ENCODE measurements at places on chromosomes 5 and 9. TPM values are rescaled to one million over a fixed set of nuclear protein-coding genes. Genes with fewer than 3 reads are reported as not detected.
A peak's percentile ranks its signal among the peaks of the same experiment; 100 is the strongest.

DNA sequence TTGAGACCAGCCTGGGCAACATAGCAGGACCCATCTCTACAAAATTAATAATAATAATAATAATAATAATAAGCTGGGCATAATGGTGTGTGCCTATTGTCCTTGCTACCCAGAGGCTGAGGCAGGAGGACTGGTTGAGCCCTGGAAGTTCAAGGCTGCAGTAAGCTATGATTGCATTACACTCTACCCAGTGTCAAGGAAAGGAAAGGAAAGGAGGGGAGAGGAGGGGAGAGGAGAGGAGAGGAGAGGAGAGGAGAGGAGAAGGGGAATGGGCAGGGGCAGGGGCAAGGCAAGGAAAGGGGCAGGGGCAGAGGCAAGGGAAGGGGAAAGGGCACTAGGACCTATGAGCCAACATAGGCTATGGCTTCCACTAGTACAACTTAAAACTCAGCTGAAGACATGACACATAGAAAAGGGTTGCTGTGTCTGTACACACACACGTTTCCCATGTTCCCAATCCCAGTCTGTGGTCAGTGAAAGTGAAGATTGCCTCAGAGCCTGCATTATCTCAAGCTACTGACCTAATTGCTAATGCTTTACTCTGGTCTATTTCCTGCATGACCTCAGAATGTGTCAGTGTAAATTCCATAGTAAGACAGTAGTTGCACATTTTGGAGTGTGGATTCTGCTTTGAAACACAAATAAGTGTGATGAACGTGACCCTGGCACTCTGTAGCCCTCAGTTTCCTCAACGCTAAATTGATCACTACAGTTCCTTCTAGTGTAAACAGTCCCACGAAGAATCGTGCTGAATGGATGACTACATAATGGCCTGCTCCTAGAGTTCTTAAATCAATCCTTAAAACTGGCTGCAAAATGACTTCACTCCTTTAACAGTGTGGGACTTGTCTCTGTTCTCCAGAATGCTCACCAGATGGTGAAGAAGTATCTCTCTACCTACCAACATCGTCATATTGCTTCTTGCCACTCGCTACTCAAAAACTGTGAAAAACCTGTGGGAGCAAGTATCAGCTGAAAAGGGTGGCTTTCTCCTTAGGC is 497.0 kb downstream of the RAB3C start:
- no peaks in the 10 kb centered on the region for H3K27me3 ChIP-seq
- H3K27ac ChIP-seq = no peak overlapping the region
- H3K36me3 ChIP-seq = no peaks in the 10 kb centered on the region
- no peaks in the 10 kb centered on the region for H3K4me1 ChIP-seq

DNA sequence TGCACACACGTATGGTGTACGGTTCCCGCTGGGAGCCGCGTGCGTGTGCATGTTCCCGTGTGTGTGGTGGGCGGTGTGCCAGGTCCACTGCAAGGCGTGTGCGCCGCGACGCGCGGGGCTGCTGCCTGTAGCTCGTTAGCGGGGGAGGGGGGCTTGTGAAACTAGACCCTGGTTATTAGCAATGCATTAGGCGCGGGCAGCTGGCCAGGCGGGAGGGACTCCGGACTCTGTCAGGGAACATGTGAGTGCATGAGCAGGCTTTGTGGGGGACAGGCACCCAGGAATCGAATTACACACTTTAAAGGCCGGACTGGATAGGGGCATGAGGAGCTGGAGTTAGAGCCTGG is 32.2 kb upstream of the ENHO start:
- DNase-seq = no peak
- peaks cover 11% of the 10 kb centered on the region for H3K27me3 ChIP-seq
- peaks cover 12% of the 10 kb centered on the region for H3K4me1 ChIP-seq

DNA sequence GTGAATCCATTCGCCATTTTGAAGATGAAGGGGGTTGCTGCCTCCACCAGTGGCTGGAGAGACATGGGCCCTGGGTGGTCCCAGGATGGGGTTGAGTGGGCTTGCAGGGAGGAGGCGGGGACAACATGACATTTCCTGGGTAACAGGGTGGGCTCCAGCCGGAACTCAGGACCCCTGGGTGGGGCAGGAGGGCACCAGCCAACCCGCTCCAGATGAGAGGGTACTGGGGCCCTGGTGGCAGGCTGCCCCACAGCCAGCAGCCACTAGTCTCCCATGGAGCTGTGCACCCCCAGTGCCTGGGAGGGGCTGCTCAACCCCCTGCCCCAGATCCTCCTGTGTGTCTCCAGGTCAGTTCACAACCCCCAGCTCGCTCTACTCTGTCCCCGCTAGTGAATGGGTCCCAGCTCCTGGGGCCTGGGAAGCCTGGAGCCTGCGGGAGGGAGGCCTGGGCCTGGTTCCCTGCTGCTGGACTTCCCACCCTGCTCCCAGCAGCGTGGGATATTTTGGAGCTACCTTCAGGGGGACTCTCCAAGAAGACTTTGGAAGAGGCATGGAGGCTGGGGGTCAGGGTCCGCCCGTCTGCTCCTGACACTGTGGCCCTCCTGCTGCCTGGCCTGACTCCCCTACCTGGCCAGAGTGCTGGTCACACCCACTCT is 55.9 kb downstream of the AHRR start:
- H3K4me1 ChIP-seq = peaks cover 2% of the 10 kb centered on the region
- peaks cover 10% of the 10 kb centered on the region for H3K27me3 ChIP-seq
- H3K36me3 ChIP-seq = peaks cover 4% of the 10 kb centered on the region
- H3K4me3 ChIP-seq = no peak overlapping the region

DNA sequence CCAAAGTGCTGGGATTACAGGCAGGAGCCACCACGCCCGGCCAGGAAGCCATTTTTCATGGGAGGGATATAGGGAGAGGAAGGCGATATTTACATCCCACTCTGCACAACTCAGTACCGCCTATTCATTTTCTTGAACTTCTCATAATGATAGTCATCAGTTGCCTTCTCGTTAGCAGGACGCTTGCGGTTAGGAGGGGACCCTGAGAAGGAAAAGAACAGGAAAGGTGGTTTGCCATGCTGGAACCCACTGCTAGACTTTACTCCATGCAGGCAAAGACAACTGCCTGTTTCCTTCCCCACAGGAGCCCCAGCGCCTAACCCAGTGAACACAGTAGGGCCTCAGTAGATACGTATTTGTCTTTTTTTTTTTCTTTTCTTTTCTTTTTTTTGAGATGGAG is 4.1 kb upstream of the TOR1A start:
- DNase-seq = no peak
- no peak overlapping the region for H3K4me3 ChIP-seq
- no peak overlapping the region for H3K27ac ChIP-seq
- peaks cover 13% of the 10 kb centered on the region for H3K36me3 ChIP-seq
- H3K4me1 ChIP-seq = peaks cover 10% of the 10 kb centered on the region
- H3K27me3 ChIP-seq = peaks cover 3% of the 10 kb centered on the region

DNA sequence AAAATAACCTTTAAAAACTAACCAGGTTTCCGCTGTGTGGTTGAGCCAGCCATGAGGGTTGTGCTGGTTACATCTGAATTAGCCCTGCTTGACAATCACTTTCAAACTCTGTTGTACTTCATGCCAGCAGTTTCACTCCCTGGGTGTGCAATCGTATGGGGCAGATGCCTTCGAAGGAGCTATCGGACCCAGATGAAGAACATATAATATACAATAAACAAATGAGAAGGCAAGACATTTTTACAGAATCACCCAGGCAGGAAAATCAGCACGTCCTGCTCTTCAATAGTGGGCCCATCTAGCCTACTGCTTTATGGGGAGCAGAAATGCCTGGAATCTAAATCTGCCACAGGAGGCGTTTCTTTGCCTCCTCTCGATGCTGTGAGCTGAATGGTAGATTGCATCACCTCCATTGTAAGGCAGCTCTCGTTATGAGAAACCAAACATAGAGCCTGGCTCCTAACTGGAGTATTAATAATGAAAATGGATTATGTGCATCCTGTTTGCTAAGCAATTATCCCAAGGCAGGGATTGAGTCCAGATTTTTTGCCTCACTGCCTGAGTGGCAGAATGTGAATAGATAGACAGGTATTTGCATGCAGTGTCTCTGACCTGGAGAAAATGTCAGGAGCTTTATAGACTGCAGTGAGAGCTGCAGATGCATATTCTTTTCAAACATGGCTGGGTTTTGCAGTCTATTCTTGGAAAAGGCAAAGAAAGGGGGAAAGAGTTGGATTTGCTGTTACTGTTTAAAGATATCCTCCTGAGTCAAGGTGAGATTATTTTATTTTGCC is 143.3 kb upstream of the SMARCA2 start:
- no peaks in the 10 kb centered on the region for H3K36me3 ChIP-seq
- H3K4me3 ChIP-seq = no peak overlapping the region
- no peak overlapping the region for H3K27ac ChIP-seq
- DNase-seq = no peak

DNA sequence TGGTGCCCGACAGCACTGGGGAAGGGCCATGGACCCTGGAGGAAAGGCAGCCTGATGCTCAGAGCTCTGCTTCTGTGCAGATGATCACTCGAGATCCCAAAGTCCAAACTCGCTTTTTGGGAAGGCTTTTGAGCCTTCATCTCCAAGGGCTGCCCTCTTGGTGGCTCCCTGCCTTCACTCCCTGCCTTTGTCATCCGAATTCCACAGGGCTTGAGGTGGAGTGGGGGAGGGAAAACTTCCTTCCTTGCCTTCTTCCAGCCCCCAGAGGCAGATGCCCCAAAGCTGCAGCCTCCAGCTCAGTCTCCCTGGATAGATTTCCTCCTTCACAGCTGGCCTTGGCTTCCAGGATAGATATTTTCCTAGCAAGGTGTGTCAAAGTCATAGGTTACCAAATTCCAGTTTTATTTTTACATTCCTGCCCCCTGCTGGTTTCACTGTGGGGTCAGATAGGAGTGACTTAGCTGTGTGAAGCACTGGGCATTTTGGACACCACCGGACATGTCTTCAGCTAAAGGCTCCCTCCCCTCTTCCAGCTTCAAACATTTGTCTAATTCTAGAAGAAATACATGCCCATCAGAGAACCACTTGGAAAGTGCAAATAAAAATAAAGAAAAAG is 268.2 kb downstream of the HSPA4 start:
- H3K4me3 ChIP-seq = no peak overlapping the region
- H3K4me1 ChIP-seq = peaks cover 13% of the 10 kb centered on the region
- no peak for DNase-seq

GRCh38 chr5:81268521-81269196 is 32.7 kb upstream of the ZCCHC9 start:
- peaks cover 2% of the 10 kb centered on the region for H3K27me3 ChIP-seq
- H3K36me3 ChIP-seq = peaks cover 7% of the 10 kb centered on the region
- no peak overlapping the region for H3K27ac ChIP-seq
- peaks cover 7% of the 10 kb centered on the region for H3K4me1 ChIP-seq

BNC2 gene
- total RNA-seq = 20.1 TPM

DNA sequence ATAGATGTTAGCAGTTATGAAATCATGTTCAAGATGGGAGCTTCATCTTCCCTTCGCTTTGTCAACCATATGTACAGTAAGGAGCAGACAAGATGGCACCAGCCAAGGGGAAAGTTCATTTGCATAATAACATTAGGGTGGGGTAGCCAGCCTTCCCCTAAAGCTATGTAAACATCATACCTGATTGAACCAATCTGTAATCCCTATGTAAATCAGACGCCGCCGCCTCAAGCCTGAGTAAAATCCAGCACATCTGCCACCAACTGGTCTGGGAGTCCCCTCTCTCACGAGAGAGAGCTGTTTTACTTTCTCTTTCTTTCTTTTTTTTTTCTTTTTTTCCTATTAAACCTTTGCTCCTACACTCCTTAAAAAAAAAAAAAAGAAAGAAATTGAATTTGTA is 30.8 kb upstream of the REEP2 start:
- no peak overlapping the region for H3K27ac ChIP-seq
- peaks cover 6% of the 10 kb centered on the region for H3K27me3 ChIP-seq
- DNase-seq = no peak
- peak overlapping the region; percentile 7 for H3K4me3 ChIP-seq
- H3K4me1 ChIP-seq = no peaks in the 10 kb centered on the region

GRCh38 chr5:62029303-62029702 is 276.7 kb upstream of the KIF2A start:
- no peak overlapping the region for H3K27ac ChIP-seq
- no peaks in the 10 kb centered on the region for H3K4me1 ChIP-seq
- peaks cover 3% of the 10 kb centered on the region for H3K36me3 ChIP-seq
- H3K27me3 ChIP-seq = peaks cover 5% of the 10 kb centered on the region

DNA sequence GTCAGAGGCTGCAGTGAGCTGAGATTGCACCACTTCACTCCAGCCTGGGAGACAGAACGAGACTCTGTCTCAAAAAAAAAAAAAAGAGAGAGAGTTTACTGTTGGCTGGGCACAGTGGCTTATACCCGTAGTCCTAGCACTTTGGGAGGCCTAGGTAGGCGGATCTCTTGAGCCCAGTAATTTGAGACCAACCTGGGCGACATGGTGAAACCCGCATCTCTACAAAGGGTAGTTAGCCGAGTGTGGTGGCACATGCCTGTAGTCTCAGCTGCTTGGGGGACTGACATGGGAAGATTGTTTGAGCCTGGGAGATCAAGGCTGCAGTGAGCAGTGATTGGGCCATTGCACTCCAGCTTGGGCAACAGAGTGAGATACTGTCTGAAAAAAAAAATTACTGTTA is 12.6 kb downstream of the HABP4 start:
- H3K27me3 ChIP-seq = no peaks in the 10 kb centered on the region
- peaks cover 7% of the 10 kb centered on the region for H3K36me3 ChIP-seq
- DNase-seq = no peak
- H3K4me1 ChIP-seq = no peaks in the 10 kb centered on the region
- no peak overlapping the region for H3K27ac ChIP-seq

POLR3G gene
- 5.9 TPM for total RNA-seq

DNA sequence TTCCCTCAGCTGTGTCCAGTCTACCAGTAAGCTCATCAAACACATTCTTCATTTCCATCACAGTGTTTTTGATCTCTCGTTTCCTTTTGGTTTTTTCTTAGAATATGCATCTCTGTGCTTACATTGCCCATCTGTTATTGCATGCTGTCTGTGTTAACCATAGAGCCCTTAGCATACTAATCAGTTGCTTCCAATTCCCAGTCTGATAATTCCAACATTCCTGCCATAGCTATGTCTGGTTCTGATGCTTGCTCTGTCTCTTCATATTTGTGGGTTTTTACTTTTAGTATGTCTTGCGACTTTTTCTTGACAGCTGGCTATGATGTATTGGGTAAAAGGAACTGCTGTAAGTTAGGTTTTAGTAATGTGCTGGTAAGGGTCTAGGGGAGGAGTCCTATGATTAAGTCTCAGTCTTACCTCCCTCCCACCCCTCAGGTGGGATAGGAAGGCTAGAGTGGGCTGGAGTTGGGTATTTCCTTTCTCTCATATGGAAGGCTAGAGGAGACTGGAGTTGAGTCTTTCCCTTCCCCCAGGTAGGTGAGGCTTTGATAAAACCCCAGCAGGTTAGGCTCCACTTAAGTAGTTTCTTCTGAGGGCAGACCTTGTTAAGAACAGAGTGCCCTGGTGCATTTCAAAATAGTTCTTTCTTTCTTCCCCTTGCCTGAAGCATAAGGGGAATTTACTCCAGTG is 99.1 kb upstream of the RASGRF2 start:
- no peaks in the 10 kb centered on the region for H3K27me3 ChIP-seq
- H3K36me3 ChIP-seq = no peaks in the 10 kb centered on the region
- DNase-seq = no peak
- no peak overlapping the region for H3K4me3 ChIP-seq

- peaks cover 3% of the 10 kb centered on the region for H3K4me1 ChIP-seq
- H3K27ac ChIP-seq = no peak overlapping the region
- H3K36me3 ChIP-seq = peaks cover 3% of the 10 kb centered on the region
- H3K27me3 ChIP-seq = no peaks in the 10 kb centered on the region
- no peak overlapping the region for H3K4me3 ChIP-seq
These were observed 37.3 kb upstream of the ANKRD34B start for GRCh38 chr5:80607343-80607742.

- H3K36me3 ChIP-seq = no peaks in the 10 kb centered on the region
- H3K27ac ChIP-seq = no peak overlapping the region
- DNase-seq = no peak
- peaks cover 4% of the 10 kb centered on the region for H3K27me3 ChIP-seq
- H3K4me1 ChIP-seq = no peaks in the 10 kb centered on the region
These were observed 7.2 kb upstream of the XPA start for GRCh38 chr9:97704345-97704677.

GMCL2 gene
- not detected for total RNA-seq

Measured in endothelial cell (in vitro differentiated cells).